ENCODE measurements at places on chromosomes 12 and 14.

GRCh38 chr12:131356485-131357184 is 354.3 kb upstream of the SFSWAP start:
- DNase-seq, result no peak

GRCh38 chr12:64633940-64634337 is 23.6 kb downstream of the RASSF3 start:
- no peak for DNase-seq

GRCh38 chr14:68934066-68934465 is 45.0 kb downstream of the ACTN1 start:
- DNase-seq, result no peak

DNA sequence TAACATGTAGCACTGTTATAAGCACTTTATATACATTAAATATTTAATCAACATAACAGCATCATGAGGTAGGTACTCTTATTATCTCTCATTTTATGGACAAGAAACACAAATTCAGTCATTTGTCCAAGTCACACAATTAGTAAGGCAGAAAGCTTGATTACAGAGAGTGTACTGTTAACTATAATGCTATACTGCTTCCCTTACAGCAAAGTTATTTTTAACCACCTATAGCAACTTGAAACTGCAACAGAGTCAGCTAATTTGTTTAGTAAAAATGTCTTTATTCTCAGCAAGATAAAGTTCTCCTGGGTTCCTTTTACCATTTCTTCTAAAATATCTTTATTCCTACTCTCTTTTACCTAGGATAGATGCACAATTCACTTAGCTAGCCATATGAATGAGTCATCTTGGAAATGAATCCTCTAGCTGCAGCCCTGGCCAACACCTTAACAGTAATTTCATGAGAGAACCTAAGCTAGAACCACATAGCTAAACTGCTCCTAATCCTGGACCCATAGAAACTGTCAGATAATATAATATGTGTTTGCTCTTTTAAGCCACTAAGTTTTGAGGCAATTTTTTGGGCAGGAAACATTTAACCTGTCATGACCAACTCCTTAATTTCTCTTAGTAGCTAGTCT is 90.2 kb upstream of the HECTD1 start:
- DNase-seq, result no peak

GRCh38 chr14:34038358-34039057 is 87.6 kb upstream of the EGLN3 start:
- DNase-seq, result no peak

DNA sequence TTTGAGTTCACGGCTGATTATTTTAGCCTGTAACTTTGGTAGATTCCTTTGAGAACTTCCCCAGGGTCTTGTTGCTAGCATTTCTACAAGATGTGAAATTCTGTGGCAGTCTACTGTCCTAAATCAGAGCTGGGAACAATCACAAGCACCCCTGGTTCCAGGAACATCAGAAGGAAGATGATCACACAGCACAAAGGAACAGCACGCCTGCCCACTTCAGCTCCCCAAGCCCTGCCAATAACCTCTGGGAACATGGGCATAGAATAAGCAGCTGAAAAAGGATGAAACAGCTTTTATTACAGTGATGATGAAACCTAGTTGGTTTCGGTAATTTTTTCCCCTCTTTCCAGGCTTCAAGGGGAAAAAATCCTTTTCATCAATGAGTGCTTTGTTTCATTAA is 12.3 kb downstream of the GPR19 start:
- DNase-seq, result no peak

DNA sequence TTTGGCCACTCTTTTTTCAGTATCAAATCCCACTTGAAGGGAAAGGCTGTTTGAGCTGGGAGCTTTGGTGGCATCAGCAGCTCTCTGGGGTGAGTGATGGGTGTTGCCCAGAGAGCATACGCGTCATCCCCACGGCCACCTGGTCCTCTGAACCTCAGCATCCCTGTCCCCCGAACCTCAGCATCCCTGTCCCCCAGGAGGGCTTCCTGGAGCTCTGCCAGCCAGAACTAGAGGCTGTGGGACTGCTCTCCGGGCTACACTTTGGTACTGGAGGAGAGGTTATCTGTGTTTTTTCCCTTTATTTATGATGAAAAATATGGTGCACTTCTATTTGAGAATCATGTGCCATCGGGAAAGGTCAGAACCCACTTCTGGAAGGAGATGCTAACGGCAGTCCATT is 131.5 kb upstream of the RTL1 start:
- DNase-seq, result no peak

- DNase-seq, result no peak
Measured at GRCh38 chr14:72744416-72745120, 149.3 kb downstream of the DPF3 start.

- no peak for DNase-seq
Measured at GRCh38 chr14:86613786-86614185, 1083.8 kb downstream of the FLRT2 start.

DNA sequence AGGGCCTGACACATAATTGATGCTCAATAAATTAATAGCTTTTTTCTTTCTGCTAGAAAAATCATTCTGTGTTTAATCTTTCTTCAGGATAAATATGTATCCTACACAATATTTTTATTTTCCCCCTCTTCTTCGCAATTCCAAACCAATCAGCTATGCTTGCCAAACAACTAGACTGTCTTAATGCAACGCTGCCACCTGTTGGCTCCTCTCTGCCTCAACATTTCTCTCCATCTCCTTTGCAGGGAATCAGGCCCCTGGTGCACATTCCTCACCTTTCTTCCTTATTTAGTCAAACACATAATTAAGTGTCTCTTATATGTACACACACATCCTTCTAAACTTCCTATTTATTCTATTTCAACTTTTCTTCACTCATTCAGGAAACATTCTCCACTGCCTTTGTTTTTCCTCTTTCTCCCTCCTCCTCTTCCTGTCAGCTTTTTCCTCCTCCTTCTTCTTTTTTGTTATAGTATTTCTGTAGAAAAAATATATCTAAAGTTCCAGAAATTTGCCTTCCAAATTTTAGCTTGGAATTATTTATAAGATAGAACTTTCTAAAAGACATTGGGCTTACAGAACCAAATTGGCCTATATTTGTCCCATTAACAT is 406.0 kb downstream of the PRKD1 start:
- no peak for DNase-seq

- DNase-seq, result no peak
Measured at GRCh38 chr14:55118761-55119160, 10.3 kb upstream of the LGALS3 start.

- no peak for DNase-seq
Measured at GRCh38 chr12:56679883-56680575, 8.1 kb downstream of the PTGES3 start.

DNA sequence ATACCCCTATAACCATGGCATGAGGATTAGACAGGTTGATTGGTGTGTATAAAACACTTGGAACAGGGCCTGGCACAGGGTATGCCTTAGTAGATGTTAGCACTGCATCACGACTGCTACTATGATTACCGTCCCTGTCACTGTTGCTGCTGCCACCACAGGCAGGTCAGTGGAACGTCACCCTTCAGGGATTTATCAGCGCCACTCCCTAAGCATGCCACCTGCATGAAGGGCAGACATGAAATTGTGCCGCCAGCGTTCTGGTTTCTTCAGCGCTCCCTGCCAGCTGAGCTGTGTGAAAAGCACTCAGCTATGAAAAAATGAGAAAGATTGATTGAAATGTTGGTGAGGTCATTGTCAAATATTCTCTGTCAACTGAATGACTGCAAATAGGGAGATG is 477.0 kb downstream of the DPF3 start:
- DNase-seq, result no peak

- no peak for DNase-seq
Measured at GRCh38 chr14:59959668-59960067, 39.7 kb downstream of the LRRC9 start.

- no peak for DNase-seq
Measured at GRCh38 chr14:91177073-91178034, 63.5 kb downstream of the DGLUCY start.

DNA sequence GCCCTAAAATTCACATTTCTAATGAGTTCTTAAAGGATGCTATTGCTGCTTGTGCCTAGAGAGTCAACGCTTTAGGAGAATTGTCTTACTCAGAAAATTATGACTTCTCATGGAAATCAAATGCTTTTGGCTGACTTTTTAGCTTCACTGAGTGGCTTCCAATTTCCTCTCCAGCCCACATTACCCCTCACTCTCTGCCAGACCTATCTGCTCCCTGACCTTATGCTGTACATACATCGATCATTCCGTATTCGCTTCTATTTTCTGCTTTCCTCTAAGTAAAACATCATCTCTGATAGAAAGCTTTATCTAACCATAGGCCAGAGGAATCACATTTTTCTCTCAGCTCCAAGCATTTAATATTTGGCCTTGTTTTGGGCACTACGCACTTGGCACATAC is 12.5 kb upstream of the SMCO3 start:
- no peak for DNase-seq

DNA sequence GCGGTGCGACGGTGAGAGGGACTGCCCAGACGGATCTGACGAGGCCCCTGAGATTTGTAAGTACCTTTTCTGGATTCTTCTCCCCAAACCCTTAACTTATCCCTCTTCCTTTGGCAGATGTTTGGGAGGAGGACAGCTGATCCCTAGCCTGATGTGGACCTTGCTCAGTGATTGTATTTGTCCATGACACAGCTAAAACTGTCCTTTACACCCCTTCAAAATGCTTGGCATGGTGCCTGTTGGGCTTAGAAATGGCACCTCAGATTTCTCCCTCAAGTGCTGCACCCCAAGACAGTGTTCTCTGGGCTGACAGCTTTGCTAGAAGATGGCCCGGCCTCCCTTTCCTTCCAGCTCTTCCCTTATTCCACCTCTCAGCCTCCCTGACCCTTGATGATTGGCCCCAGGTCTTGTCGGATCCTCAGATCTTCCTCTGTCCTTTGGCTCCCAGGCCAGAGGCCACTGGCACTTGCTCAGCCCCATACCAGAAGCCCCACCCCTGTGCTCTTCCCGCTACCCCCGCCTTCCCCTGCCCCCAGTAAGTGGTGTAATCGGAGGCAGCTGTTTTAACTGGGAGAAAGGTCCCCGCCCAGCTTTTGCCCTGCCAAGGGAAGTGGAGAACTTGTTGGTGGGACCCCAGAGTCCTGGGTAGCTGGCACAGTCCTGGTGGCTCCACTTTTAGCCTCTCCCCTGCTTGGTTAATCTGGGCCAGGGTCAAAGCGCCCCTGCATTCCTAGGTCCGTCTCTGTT is 8.7 kb downstream of the LRP1-AS start:
- DNase-seq, result no peak

GRCh38 chr12:80979816-80980215 is 42.1 kb upstream of the LIN7A start:
- no peak for DNase-seq

DNA sequence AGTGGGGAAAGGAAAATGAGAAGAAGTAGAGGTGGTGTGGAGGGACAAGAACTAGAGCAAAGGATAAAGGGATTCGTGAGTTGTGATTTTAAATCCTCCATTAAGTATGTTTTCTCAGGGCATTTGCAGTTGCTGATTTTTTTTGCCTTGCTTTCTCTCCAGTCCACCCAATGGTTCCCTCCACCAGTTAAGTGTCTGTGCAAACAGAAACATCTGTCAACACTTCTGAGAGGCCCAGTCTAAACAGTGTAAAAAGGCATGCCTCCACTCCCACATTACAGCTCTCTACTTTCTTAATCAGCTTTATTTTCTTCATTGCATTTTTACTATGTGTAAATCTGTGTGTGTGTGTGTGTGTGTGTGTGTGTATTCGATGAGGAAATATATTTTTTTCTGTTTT is 141.2 kb downstream of the PPFIA2 start:
- DNase-seq, result no peak

DNA sequence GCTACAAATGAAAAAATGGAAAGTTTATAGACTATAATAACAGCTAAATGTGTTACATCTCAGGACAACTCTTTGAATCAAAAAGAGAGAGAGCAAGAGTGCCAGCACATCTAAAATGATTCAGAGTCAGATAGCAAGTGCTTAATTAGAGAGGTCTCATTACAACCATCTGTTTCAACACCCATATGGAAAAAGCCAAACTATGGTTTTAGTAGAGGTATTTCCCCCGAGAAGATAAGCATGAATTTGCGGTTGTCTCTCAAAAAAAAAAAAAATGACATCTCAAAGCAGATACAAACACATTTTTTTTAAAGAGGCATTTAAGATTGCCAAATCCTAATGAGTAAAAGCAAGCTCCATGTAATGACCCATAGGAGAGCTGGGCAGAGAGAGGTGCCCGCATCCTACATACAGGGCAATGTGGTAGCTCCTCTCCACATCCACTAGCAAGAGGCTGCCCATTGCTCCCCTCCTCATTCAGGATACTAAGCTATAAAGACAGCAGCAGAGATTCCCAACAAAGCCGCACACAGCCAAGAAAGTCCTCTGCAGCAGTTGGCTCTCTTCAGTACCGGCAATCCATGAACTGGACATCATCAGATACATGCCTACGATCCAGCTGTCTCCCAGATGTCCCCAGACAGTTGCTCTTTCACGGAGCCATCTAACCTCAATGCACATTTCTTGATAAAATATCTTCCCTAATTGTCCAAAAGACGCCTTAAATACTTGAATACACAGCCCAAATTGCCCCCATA is 100.4 kb downstream of the EFCAB11 start:
- DNase-seq, result no peak

- DNase-seq, result no peak
Measured at GRCh38 chr14:28307506-28307905, 459.1 kb upstream of the FOXG1 start.

- DNase-seq, result no peak
Measured at GRCh38 chr12:128190052-128190451, 76.9 kb upstream of the TMEM132C start.

DNA sequence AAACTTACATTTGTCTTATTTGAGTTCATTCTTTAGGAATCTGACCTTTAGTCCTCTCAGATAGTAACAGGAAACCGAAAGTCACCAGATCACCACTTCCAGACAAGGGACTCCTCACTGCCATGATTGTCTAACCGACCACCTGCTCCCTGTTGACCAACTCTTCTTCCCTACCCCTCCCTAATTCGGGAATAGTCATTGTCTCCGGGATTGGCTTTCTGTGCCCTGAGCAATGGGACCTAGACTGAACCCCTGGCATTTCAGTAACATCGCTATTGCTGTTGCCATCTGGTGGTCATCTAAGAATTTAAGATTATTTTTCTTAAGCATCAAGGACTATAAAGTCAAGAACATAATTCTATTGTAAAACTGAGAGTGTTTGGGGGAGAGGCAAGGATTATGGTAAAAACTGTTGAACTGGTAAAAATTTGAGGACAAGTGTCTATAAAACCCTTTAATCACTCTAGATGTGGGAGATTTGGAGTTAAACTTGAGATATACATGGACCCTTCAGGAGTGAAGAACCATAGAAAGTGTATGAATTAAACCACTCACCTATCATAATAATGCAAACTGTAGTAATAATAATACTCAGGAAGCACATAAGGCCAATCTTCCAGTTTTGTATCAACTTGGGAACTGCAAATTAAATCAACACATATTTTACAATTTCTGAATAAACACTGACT is 6.3 kb downstream of the CLEC2A start:
- DNase-seq, result no peak

Measured in esophagus squamous epithelium (tissue), 5 donors.